ENCODE measurements at places on chromosomes 4 and X.

GRCh38 chr4:150133605-150134004 lies 55.4 kb downstream of the DCLK2 start:
- DNase-seq = no peak

DNA sequence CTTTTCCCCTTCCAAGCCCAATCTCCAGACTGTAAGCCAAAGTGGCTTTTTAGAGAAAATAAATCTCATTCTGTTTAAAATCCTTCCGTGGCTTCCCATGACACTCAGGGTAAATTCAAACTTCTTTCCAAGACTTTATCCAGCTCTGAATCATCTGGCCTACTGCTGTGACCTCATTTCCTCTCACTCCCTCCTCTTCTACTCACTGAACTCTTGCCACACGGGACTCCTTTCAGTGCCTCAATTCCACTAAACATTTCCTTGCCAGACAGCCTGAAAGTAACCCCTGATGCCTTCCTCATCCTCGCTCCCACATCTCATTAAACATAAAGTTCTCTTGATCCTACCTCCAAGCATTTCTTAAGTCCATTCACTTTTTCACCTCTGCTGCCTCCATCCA lies 27.8 kb upstream of the RNF128 start:
- DNase-seq = no peak

DNA sequence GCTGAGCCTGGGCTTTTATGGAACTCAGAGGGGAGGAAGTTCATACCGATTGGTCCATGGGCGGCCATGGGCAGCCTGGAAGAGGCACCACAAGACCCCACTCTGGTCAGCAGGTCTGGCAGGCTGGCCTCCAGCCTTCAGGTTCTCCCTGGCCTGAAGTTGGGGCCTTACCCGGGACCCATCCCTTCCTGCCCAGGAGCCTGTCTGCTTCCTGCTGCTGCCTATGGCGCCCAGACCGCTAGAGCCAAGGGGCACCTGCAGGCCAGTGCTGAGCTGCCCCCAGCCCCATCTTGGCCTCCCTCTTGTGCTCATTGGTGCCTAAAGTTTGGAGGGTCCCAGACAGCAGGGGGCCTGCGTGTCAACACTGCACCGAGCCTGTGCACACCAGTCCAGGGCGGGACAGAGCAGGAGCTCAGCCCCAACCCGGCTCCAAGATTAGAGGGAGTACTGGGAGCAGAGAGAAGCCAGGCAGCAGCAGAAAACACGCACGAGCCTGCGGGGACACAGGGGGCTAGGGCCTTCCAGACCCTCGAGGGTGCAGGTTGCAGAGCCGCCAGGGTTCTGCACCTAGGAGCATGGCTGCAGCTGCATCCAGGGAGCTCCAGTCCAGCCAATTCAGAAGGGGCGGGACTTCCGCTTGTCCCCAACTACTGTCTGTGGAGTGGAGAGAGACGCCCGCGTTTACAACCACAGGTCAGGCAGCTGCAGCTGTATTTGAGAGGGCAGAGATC lies 30.7 kb upstream of the ZNF280C start:
- peak; percentile 56 for DNase-seq

GRCh38 chrX:44085209-44085608 lies 112.0 kb upstream of the NDP start:
- no peak for DNase-seq

GRCh38 chr4:145071560-145071959 lies 26.4 kb downstream of the ANAPC10 start:
- DNase-seq = no peak

DNA sequence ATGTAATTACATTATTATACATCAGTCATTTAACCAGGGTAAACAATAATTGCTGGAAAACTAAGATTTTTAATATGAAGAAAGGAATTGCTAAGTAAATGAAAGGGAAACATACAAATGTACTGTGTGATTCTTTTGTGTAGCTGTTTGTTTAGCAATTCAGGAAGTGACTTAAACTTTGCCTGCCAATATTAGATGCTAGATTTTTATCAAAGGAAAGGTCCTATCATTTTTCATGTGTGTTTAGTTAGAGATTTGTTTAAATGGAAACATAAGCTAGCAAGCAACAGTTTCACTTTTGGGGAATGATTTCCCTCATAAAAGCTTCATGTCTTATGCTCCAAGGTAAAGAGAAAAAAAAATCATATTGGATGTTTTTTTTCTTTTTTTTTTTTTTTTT lies 95.1 kb upstream of the LIMCH1 start:
- DNase-seq = no peak

DNA sequence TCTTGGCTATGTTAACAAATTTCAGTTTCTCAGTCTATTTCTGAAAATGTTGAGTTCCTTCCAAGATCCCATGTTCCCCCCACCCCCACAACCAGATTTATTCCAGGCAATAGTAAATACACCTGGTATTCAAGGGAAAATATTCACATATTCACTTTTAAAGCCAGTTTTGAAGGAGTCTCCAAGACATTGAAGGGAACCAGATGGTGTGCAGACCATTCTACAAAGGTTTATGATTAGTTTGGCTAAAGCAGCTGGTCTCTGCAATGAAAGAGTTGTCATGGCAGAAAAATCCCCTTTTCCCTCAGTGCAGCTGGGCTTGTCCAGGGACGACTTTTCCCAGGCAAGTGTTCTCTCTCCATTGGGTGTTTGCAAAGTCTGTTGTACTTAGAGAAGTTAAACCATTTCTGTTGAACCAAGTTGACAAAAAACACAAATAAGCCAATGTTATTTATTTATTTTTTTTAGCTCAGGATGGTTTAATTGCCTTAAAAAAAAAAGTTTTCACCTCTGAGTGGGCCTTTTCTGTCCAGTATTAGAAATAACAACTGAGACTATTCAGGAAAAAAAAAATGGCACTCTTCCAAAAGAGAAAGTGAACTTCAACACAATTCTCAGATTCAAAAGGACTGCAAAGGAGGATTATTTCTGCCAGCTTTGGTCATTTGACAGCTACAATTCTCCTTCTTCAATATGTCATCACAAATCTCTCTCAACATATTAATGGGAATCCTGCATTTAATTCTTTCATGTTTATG lies 410.6 kb downstream of the IL1RAPL1 start:
- no peak for DNase-seq
